Thyroid gland (tissue), 4 donors: ENCODE measurements at places on chromosomes 4 and X.

DNA sequence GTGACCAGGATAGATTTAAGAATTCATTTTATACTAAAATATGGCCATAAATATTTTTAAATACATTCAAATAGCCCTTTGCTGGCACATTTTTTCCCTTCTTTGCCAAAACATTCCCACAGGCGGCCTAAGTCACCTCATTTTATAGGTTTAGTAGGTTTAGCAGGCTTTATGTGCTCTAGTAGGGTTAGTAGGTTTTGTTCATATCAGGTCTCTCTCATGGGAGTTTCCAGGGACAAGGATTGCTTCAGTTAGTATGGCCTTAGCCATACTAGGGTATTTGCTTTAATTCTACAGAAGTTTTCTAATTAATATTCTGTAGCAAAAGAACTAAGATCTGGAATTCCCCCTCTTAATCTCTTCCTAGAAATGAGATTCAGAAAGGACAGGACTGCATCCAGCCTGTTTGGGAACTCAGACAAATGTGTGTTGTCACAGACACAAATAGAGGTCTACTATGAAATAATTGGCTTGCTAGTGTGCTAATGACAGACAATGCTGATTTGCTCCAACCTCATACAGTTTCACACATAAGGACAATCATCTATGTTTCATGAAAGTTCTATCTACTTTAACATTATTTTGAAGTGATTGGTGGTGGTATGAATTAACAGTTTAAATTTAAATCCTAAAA is 772 bp upstream of the MTTP start:
- DNase-seq, result no peak

DNA sequence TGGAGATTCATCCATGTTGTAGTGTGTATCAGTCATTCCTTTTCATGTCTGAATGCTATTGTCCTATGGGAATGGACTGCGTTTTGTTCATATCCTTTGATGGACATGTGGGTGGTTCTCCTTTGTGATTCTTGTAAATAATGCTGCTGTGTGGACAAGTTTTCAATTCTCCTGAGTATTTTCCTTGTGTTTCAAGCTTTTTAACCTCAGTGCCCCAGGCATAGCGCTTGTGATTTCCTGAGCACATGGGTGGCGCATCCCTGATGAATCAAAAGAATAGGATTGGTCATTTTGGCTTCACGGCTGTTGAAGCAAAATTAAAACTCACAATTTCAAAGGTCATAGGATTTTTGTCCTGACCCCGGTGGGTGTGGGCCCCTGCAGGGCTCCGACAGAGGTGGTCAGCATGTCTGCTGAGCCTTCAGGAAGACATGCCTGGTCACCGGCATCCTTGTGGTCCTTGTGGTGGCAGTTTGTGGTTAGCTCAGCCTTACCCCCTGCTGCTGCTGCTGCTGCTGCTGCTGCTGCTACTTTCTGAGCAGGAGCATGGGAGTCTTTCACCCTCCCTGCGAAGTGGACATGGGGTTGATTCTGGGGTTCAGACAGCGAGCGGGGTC is 30.0 kb downstream of the SHROOM2 start:
- no peak for DNase-seq

GRCh38 chrX:77561372-77561771 is 114.2 kb downstream of the FGF16 start:
- DNase-seq, result no peak

DNA sequence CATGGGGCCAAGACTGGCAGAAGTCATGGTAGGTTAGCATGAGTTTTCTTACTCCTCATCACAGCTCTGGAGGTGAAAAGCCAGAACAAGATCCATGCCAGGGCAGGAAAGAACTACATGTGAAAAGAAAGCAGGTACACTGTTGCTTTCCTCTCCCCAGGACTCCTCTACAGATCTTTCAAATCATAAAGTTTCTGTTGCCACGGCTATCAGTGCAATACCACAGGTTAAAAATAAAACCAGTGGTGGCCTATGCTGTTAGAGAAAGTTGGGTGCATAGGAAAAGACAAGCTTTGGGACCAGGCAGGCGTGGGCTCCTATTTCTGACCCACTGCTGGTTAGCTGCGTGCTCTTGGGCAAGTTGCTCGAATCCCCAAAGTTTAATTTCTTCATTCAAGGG is 81.4 kb downstream of the SH3RF1 start:
- DNase-seq, result no peak

DNA sequence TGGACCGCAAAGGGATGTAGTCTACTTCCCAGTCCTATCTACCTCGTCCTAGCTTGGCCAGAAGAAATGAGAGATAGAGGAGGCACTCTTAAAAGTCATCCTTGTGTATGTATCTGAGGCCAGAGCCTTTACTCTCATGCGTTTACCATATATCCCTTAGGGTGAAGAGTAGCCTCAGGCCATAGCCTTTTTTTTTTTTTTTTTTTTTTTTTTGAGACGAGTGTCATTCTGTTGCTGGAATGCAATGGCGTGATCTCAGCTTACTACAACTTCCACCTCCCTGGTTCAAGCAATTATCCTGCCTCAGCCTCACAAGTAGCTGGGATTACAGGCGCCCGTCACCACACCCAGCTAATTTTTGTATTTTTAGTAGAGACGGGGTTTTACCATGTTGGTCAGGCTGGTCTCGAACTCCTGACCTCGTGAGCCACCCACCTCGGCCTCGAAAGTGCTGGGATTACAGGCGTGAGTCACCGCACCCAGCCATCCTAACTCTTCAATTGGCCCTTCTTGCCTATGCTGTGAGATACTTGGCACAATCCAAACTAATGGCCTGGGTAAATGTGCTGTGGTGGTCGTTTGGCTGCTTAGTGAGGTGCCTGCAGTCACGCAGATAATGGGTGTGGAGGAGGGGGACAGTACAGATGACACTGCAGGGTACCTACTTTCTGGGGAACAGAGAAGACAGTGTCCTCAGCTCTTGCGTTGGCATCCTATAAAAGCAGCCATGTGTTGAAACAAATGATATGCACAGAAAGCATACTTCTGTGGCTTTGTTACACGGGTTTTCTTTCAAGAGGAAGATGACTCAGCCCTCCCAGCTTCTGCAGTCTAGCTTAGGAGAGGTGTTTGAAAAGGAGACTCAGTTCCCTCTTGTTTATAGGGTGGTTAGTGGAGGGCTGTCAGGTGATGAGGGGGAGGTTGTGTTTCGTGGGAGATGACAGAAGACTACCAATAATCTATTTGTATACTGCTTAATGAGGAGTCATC is 10.4 kb upstream of the DGAT2L6 start:
- DNase-seq, result no peak

DNA sequence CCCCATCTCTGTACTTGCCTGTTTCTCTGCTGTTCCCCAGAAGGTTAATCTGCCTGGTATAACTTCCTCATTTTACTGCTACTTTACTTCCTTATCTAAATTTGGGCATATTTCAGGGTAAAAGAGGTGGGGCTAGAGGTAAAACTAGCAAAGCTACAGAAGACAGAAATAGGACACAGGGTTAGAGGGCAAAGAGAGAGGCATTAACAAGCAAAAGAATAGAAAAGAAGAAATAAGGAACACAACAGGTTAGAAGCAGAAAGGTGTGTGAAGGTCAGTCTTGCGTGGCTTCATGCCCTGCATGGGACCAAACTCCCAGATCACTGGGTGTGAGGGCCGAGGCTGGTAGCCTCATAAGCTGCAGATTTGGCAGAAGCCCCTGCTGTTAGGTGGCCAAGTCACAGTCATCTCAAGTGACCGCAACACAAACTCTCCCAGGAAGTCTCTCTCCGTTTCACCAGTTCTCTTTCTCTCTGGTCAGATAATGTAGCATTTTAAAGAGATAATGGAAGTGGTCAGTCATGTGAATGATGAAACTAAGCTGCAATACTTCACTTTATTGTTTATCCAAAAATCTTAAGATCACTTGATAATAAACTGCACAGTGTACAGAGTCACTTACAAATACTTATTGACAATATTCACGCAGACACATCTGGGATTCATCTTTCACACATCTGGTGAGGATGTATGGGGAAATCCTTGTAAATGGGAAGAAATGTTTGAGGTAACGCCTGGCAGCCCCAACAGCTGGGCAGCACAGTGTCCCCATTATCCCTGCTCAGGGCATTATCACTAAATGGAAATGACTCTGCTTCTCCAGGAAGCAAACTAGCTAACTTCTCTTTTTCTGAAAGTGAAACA is 16.4 kb downstream of the TMEM154 start:
- peak; percentile 20 for DNase-seq

DNA sequence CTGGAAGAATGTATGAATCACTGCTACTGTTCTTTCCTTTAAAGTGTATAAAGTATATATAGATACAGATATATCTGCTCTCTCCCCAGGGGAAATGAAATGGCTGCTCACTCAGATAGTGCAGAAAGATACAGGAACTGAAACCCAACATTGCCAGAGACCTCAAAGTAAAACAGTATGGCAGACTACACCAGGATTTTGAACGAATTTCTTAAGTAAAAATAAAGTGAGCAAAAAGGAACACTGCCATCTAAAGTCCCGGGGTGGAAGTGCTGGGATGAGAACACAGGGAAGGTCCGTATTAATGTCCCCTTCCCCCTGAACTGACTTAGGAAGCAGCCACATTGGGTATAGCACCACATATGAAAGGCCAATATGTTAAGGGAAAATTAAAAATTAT is 93.4 kb downstream of the TMA16 start:
- no peak for DNase-seq

DNA sequence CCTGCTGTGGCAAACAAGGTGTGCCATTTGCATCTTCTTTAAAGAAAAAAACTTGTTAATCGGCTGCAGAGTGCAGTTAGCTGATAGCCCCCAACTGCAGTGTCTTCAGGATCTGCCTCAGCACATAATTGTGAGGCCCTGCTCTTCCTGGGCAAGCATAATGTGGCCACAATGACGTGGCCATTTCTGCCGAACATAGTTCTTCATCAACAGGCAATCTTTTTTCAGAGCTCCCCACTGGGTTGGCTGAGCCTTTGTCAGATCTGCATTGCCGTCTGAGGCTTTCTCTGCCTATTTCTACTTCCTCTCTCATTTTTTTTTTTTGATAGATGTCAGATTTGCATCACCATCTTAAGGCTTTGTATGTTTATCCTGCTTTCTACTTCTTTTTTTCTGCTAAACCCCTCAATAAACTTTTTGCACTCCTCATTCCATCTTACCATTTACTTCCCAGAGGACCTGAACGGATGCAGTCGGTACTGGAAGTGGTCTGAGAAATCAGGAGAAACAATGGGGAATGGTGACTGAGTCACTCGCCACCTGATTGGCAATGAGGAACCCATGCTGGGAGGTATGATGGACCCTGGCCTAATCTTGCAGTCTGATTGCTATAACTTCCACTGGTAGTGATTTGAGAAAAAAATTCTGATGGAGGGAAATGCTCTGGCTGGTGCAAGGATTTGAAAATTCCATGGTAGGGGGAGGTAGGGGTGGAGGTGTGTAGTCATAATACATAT is 21.2 kb upstream of the TAB3 start:
- no peak for DNase-seq

DNA sequence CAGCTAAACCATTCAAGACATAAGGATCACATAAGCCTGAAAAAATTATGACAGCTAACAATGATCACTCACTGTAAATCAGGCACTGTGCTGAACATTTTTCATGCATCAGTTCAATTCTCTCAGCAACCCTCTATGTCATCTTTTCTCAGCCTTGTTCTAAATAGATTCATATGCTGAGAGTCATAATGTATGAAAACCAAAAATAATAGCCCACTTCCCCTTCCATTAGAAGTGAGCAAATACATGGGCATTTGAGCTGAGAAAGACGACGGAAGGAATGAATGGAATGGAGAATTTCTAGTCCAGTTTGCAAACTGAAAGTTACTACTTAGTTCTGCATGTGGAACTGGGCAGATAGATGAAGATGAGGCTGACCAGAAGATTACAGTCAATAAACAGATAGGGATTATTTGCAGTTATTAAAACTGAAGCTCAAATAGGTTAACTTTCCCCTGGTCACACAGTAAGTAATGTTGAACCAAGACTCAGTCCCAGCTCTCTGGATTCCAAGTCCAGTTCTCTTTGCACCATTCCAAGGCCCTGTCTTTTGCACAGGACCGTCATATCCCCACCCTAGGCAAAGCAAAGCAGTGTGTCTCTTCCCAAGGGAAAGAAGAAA is 1.6 kb upstream of the SH3RF1 start:
- DNase-seq, result no peak

DNA sequence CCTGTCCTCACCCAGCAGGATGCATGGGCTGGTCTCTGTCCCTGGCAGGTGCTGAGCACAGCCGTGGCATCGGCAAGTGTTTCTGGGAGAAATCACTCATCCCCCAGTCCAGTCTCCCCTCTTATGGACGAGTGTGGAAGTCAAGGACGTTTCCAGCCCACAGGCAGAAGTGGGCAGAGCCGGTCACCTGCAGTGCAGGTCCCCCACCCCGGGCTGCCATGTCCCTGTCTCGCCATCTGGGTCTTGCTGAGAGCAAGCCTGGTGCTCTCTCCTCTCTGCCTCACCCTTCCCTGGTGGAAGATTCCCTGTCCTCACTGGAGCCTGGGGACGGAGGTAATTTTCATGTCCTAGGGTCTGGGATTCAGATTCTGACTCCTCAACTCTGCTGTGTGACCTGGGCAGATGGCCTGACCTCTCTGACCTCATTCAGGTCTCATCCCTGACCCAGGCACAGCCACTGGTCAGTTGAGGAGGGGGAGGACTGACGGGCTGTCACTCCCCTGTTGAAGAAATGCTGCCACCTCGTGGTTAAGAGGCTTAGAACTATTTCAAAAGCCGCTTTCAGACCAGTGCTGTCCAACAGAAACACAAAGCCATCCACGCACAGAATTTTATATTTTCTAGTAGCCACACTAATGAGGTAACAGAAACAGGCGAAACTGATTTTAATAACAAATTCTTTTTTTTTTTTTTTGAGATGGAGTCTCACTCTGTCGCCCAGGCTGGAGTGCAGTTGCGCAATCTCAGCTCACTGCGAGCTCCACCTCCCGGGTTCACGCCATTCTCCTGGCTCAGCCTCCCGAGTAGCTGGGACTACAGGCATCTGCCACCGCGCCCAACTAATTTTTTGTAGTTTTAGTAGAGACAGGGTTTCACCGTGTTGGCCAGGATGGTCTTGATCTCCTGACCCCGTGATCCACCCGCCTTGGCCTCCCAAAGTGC is 1.8 kb downstream of the CPZ start:
- DNase-seq, result peak; percentile 73

GRCh38 chr4:6123976-6124375 is 76.4 kb downstream of the JAKMIP1 start:
- no peak for DNase-seq

DNA sequence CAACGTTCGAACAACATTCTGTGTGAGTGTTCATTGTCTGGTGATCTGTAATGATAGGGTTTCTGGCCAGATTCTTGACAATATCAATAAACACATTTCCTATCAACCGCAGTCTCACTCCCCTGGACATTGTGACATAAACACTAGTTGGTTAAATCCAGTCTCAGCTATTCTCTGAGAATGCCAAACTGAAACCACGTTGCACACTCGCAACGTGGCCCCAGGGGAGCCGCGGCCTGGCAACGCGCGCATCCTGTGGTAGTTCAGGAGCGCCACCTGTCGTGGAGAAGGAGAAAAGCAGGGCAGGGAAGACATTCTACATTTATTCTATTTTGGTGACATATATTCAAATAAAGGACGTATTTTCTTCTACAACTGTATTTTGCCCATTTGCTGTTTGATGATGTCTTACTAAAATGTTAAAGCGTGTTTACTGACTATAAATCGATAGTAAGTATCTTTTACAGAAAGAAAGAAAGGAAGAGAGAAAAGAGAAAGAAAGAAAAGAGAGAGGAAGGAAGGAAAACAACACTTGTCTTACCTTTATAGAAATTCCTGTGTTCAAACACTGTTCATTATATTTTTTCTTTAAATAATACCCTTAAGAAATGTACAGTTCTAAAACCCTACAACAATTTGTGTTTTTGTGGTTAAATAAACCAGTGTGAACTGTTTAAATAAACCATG is 738.3 kb upstream of the FRG1 start:
- DNase-seq, result peak; percentile 74

GRCh38 chr4:149238097-149238496 is 577.5 kb downstream of the IQCM start:
- DNase-seq, result no peak

GRCh38 chrX:45868425-45868824 is 667.7 kb upstream of the DIPK2B start:
- DNase-seq, result no peak
